ENCODE measurements at places on chromosomes 6 and 20. TPM values are rescaled to one million over a fixed set of nuclear protein-coding genes. Genes with fewer than 3 reads are reported as not detected.

DNA sequence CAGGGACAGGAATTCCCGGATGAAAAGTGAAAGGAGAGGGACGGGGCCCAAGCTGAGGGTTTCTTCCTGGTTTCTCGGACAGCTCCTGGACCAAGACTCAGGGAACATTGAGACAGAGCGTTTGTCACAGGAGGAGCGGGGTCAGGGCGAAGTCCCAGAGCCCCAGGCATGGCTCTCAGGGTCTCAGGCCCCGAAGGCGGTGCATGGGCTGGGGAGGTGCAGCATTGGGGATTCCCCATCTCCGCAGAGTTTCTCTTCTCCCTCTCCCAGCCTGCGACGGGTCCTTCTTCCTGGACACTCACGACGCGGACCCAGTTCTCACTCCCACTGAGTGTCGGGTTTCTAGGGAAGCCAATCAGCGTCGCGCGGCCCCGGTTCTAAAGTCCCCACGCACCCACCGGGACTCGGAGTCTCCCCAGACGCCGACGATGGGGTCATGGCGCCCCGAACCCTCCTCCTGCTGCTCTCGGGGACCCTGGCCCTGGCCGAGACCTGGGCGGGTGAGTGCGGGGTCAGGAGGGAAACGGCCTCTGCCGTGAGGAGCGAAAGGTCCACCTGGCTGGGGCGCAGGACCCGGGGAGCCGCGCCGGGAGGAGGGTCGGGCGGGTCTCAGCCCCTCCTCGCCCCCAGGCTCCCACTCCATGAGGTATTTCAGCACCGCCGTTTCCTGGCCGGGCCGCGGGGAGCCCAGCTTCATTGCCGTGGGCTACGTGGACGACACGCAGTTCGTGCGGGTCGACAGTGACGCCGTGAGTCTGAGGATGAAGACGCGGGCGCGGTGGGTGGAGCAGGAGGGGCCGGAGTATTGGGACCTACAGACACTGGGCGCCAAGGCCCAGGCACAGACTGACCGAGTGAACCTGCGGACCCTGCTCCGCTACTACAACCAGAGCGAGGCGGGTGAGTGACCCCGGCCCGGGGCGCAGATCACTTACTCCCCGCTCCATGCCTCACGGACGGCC lies 54.6 kb upstream of the POLR1H start:
- peak; percentile 72 for DNase-seq

The PACRG gene
- total RNA-seq: 2.5 TPM

The C6orf52 gene
- not detected for total RNA-seq

DNA sequence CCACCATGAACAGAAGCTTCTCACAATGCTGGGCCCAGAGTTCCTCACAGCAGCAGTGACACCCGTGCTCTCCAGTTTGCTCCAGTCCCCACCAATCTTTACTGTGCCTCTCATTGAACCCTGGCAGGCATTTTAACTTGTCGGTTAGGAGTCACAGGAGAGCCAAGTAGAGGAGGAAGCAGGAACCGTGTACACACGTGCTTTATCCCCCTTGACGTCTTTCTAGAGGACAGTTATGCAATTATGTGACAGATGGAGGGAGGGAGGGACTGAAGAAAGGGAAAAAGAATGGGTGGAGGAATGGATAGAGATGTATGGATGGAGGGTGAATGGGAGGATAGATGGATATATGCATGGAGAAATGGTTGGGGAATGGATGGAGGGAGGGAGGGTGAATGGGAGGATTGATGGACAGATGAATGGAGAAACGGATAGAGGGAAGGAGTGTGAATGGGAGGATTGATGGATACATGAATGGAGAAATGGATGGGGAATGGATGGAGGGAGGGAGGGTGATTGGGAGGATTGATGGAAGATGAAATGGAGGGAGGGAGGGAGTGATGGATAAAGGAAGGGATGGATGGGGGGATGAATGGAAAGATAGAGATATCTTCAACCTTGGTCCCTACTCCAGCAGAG lies 26.0 kb downstream of the RBM38 start:
- DNase-seq: no peak

DNA sequence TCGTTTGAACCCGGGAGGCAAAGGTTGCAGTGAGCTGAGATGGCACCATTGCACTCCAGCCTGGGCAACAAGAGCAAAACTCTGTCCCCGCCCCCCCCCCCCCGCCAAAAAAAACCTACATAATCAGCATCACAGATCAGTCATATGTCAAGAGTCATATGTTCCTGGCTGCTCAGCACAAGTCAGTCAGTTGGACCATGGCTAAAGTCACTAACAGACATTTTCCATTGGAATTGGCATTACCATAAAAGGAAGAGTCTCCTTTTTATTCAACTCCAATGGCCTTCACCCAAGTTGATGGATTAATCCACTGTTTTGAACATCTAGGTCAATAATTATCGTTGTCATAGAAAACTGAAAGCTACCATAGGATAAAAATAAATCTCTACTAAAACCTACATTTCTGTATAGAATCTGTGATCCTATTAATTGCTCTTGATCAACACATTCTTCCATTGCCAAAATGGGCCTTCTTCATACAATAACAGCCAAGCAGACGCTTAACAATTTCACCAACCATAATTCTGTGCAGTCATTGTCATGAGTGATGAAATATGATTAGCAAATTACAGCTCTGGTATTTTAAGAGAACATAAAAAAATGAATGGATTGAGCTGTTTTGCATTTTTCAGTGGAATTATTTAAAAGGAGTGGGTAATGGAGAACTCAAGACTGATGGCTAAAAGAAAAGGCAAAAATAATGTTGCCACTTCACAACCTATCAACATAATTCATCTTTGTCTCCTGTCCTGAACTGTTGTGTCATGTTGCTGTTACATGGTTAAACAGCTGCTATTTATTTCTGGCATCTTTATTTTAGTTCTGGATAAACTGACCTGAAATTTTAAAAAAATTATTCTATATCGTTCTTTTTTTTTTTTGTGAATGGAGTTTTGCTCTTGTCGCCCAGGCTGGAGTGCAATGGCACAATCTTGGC lies 555.5 kb upstream of the JARID2 start:
- no peak for DNase-seq

GRCh38 chr20:32972181-32973076 lies 31.8 kb downstream of the SUN5 start:
- DNase-seq: peak; percentile 60

The TCP11 gene
- total RNA-seq: 0.66 TPM

DNA sequence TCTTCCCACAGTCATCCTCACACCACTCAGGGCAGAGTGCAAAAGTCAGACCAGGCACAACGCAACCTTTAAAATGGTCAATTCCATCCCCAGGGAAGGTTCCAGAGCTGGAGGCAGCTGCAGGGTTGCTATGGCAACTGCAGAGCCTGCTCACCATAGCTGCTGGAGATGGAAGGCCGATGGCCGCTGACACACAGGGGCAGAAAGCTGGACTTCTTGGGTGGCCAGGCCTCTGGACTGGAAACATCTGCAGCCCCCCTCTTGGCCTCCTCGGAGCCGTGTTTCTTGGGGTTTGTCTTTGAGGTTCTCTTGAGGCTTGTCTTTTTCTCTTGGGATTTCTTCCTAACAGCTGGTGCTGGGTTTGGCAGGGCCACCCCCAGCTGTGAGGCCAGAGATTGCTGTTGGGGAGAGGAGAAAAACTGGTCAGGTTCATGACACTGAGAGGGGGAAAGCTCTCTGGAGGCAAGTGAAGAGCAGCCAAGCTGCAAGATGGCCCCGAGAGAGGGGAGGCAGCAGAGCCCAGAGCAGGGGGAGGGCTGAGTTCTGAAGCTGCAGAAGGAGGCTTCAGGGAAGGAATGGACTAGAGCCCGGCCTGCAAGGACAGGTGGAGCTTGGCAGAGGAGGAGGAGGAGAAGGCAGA lies 10.2 kb downstream of the BNIP5 start:
- DNase-seq: no peak

GRCh38 chr6:167428664-167429333 lies 103.9 kb downstream of the TTLL2 start:
- peak; percentile 21 for DNase-seq

The RING1 gene
- total RNA-seq: 13.2 TPM

- DNase-seq: no peak
These were observed 131.7 kb downstream of the GPX5 start for GRCh38 chr6:28657381-28657768.

GRCh38 chr6:169140986-169141495 lies 112.6 kb downstream of the THBS2 start:
- DNase-seq: no peak

The ZKSCAN8 gene
- total RNA-seq: 21.6 TPM

GRCh38 chr6:7684843-7685242 lies 41.1 kb upstream of the BMP6 start:
- no peak for DNase-seq

The GNRH2 gene
- 1.6 TPM for total RNA-seq

The MDFI gene
- total RNA-seq: 4.6 TPM

GRCh38 chr6:150491811-150492172 lies 107.9 kb upstream of the PLEKHG1 start:
- no peak for DNase-seq

DNA sequence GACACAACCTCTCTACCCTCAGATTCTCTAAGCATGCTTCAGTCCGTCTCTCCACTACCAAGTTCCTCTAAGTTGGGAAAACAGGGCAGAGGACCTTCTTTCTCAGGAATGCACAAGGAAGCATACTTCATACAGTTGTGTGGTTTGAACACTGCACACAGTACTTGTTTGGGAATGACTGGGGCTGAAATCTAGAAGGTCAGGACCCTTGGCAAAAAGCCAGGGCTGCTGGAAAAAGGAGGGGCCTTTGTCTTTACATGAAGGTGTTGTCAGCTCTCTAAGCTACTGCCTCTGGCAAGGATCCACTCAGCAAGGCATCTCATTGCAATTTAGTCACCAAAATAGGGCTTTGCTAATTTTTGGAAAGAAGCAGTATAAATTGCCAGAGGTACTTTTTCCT lies 20.7 kb upstream of the HEY2 start:
- DNase-seq: no peak

DNA sequence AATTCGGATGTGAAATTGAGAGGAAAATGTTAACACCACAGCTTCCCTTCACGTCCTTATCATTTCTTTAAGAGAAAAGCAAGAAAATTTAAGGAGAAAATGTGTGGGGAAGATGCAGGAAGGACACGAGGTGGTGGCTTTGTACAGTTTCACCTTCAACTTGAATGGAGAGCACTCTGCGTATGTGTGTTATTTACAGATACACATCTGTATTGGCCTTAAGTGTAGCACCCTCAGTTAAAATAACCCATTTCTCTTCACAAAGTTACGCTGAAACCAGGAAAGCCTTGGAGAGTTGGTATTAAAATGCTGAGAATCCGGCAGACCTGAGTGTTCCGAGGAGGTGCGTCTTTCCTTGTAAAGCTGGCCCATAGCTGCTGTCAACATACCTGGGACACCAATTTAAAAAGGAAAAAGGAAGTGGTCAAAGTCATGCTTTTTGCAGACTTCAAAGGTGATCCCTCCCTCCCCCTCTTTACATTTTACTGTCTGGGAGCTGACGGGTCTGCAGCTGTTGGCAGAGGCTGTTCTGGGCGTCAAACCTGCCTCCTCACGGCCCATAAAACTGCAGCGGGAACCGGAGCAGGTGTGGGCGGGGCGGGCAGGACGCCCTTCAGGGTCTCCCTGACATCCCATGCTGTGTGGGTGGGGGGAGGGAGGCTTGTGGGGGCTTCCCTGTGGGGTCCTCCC lies 61.3 kb upstream of the TBXT start:
- DNase-seq: no peak

The AFG1L gene
- total RNA-seq: 2.8 TPM

The DEFB124 gene
- total RNA-seq: not detected

GRCh38 chr6:131269565-131270391 lies 134.5 kb downstream of the AKAP7 start:
- no peak for DNase-seq

GRCh38 chr6:37540390-37540789 lies 40.7 kb upstream of the CCDC167 start:
- no peak for DNase-seq

GRCh38 chr20:53142225-53143127 lies 170.3 kb downstream of the TSHZ2 start:
- no peak for DNase-seq

GRCh38 chr6:133242637-133243585 lies 1.8 kb downstream of the EYA4 start:
- no peak for DNase-seq

- no peak for DNase-seq
These were observed 71.9 kb upstream of the IYD start for GRCh38 chr6:150296890-150297289.

GRCh38 chr20:9302091-9302462 lies 212.3 kb upstream of the LAMP5 start:
- DNase-seq: no peak

GRCh38 chr6:44538131-44538806 lies 150.8 kb downstream of the CDC5L start:
- DNase-seq: no peak

DNA sequence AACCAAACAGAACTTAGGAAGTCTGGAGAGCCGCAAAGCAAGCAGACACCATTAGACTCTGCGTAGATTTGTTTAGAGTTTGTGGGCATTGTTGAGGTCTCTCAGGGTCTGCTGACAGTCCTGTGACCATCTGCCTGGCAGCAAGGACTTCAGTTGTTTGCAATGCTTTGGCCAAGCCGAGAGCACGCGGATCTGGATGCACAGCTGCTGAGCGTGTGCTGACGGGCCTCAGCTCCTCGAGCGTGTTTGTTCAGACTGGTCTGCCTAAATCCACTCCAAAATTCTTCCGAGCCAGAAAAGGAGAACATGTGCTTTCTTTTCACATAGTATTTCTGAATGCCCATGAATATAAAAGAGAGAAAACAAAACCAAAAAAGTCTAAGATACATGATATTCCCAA lies 159.0 kb downstream of the ZNF217 start:
- no peak for DNase-seq

- DNase-seq: no peak
These were observed 123.0 kb upstream of the ENPP5 start for GRCh38 chr6:46293641-46294316.

The EYA4 gene
- 0.82 TPM for total RNA-seq

DNA sequence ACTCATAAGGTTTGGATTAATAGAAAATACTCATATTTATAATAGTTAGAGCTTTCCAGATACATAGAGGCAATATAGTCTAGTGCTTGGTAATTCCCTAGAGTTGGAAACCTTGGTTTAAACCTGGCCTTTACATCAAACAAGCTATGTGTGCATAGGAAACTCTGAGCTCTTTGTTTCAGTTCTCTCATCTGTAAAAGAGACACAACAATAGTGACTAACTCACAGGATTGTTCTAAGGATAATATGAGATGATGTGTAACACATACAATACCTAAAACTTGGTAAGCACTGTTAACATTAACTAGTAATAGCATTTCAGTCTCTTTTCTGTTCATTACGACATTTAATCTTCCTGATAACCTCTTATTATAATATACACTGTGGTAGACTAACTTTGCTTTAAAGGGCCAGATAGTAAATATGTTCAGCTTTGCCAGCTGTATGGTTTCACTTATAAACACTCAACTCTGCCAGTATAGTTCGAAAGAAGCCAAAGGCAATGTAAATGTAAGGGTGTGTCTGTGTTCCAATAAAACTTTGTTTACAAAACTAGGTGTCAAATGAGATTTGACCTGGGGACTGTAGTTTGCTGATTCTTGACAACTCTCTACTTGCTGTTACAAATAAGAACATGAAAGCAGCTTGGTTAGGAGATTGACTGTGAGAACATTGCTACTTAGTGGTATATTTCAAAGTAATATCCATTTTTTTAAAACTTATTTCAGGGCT lies 370.6 kb upstream of the FLRT3 start:
- DNase-seq: no peak

- DNase-seq: no peak
These were observed 41.3 kb downstream of the EDN1 start for GRCh38 chr6:12331474-12331873.

The ZDHHC14 gene
- total RNA-seq: 7.5 TPM

The HNF4A gene
- total RNA-seq: not detected
